Mucosa of descending colon (tissue), 3 donors: ENCODE measurements at places on chromosomes 11 and 22.

- no peak for DNase-seq
These were observed 14.7 kb downstream of the CADM1 start for GRCh38 chr11:115489466-115489865.

- DNase-seq = no peak
These were observed 431 bp downstream of the SLC37A2 start for GRCh38 chr11:125063429-125064043.

GRCh38 chr11:100757646-100758045, 70.6 kb downstream of the ARHGAP42 start:
- DNase-seq = no peak

- no peak for DNase-seq
These were observed 95.7 kb downstream of the CWC15 start for GRCh38 chr11:94877443-94878200.

DNA sequence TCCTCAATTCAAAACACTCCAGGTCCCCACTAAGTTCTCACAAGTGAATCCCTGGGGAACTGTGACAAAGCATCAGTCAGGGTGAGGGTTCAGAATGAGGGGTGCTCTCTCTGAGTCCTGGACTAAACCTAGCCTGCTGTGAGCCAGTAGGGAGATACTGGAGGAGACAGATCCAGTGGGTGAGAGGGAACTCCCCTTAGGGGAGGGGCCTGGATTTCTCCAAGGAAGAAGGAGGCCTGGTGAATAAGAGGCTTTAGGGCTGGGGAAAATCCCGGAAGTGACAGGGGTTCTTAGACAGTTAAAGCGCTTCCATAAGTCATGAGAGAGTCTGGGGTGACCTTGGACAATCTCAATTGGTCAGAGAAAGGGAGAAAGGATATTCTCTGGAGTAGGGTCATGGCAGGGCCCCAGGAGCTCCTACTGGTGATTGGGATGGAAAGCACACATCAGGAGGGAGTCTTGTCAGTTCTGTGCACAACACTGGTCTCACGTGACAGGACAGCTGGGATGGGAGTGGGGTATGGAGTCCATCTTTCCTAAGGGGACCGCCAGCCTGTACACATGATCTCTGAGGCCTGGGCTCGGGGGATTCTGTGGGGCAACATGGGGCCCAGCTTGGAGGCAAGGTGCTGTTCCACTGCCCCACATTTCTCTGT, 1.5 kb downstream of the TBC1D10A start:
- DNase-seq = no peak

GRCh38 chr22:46739094-46739870, 1.2 kb upstream of the CERK start:
- peak; percentile 80 for DNase-seq

GRCh38 chr11:78662811-78663210, 88.1 kb upstream of the NARS2 start:
- no peak for DNase-seq

DNA sequence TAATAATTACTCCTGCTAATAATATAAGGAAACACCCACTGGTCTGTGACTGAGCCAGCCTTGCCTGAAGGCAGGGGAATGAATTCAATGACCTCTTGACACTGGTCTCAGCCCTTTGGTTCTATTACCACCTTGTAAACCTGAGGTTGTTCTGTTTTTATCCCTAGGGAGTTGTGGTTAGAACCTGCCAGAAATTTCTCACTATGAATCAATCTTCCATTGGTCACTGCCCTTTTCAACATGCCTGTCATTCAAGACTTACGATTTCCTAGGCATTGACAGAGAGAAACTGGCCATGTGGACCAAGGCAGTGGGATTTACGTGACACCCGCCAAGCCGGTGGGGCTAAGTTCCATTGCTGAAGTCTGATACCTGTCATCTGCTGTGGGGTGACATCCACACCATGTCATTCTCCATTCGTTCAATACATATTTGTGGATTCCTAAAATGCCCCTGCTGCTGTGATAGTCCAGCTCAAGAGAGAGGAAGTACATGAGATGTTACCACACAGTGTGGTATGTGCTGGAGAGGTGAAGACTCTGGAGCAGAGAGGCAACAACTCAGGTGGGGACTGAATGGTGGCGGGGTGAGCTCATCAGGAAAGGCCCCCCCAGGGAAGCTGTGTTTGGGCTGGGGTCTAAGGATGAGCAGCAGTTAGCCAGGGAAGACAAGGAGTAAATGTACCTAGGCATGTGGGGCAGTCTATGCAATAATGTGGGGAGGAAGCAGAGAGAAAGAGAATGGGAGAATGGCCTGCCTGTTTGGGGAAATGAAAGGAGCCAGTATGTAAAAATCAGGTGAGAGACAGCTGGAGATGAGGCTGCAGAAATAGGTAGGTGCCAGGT, 15.2 kb upstream of the EHF start:
- DNase-seq = no peak

GRCh38 chr11:74822170-74822569, 73.5 kb downstream of the RNF169 start:
- DNase-seq = no peak

GRCh38 chr22:48719978-48720661, 1107.6 kb downstream of the BRD1 start:
- DNase-seq = no peak

- no peak for DNase-seq
These were observed 39.8 kb downstream of the RELT start for GRCh38 chr11:73415854-73416615.

DNA sequence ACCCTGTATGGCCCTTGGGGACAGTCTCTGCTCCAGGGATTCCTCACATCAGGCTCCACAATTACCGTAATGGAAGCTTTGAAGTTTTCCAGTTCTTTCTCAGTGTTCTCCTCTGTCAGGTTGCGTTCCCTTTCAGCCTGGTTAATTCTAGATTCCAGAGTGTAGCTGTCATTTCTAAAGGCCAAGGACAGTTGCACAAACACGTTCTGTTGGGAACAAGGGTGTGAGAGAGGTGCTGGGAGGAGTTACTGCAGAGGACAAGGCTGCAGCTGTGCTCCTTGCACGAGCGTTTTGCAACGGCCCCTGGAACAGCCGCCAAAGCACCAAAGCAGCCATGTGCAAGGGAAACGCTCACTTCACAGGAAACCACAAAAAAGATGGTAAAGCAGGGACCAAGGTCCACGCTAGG, 35.9 kb upstream of the LYVE1 start:
- no peak for DNase-seq

DNA sequence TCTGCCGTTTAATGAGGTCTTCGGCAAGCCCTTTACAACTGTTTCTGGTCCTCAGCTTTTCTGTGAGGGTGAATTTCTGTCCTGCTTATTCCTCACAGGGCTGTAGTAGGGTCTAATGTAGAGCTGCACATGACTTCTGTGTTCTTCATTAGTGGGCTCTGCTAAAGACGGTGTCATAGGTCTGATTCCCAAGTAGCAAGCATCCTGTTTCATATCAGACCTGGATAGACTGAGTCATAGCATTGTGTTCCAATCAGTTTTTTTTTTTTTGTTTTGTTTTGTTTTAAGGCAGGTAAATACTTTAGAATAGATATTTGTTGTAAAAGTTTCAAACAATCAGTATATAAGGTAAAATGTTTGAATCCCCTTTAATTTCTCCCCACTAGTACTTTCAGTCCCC, 35.4 kb downstream of the BIRC2 start:
- DNase-seq = no peak

- no peak for DNase-seq
These were observed 4.0 kb upstream of the PLAAT5 start for GRCh38 chr11:63494975-63495374.

DNA sequence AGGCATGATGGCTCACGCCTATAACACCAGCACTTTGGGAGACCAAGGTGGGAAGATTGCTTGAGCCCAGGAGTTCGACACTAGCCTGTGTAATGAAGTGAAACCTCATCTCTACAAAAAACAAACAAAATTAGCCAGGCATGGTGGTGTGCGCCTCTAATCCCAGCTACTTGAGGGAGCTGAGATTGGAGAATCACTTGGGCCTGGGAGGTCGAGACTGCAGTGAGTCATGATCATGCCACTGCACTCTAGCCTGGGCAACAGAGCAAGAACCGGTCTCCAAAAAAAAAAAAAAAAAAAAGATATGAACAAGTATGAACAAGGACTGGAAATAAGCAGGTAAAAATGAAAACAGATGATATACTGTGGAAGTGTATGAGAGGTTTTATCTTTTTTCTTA, 54.1 kb upstream of the SOX6 start:
- DNase-seq = no peak

DNA sequence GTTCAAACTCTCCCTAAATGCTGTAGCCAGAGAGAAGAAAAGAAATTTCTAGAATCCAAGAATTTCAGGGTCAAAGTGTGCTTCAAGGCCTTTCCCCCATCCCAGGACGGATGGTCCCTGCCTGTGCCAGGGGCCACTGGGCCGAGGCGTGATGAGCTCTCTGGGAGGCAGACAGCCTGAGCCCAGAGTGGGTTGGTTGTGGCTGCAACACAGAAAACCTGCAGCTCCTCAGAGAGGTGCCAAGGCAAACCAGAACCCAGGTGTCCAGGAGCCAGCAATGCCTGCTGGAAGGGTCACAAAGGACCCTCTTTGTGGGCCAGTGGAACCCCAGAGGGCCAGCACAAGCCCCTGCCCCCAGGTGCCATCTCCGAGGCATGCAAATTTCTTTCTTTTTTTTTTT, 2.6 kb upstream of the APOL6 start:
- no peak for DNase-seq

DNA sequence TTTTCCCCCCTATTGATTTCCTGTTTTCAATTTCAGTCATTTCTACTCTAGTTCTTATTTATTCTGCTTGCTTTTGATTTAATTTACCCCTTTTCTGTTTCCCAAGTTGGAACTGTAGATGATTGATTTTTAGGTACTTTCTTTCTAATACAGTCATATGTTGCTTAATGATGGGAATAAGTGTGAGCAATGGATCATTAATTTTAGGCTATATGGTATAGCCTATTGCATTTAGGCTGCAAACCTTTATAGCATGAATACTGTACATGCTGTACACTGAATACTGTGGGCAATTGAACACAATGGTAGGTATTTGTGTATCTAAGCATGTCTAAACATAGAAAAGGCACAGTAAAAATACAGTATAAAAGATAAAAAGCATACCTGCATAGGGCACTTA, 44.9 kb downstream of the DDX10 start:
- no peak for DNase-seq

- no peak for DNase-seq
These were observed 8.1 kb downstream of the POU2AF2 start for GRCh38 chr11:111253630-111254029.

- no peak for DNase-seq
These were observed 183.7 kb downstream of the BRD1 start for GRCh38 chr22:49643998-49644397.

GRCh38 chr22:19902245-19902715, 39.3 kb upstream of the COMT start:
- DNase-seq = no peak

DNA sequence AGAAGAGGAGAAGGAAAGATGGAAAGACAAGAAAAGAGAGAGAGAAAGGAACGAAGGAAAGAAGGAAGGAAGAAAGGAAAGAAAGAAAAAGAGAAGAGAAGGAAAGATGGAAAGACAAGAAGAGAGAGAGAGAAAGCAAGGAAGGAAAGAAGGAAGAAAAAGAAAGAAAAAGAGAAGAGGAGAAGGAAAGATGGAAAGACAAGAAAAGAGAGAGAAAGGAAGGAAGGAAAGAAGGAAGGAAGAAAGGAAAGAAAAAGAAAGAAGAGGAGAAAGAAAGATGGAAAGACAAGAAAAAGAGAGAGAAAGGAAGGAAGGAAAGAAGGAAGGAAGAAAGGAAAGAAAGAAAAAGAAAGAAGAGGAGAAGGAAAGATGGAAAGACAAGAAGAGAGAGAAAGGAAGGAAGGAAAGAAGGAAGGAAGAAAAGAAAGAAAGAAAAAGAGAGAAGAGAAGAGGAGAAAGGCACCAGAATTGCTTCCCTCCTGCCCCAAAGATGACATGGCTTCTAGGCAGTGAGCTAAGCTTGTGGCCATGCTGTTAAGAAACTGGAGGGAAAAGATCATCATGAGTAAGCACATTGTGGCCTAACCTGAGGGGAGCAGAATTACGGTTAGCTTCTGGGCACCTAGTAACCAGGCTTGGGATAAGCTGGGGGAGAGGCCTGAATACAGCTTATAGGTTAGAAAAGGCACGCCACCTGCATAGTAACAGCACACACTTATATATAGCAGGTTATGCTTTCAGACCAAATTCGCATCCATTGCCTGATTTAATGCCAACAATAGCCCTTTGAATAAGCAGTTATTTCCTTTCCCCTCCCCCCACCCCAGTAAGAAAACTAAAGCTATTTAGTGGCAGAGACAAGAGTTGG, 2.3 kb upstream of the ST3GAL4 start:
- no peak for DNase-seq

DNA sequence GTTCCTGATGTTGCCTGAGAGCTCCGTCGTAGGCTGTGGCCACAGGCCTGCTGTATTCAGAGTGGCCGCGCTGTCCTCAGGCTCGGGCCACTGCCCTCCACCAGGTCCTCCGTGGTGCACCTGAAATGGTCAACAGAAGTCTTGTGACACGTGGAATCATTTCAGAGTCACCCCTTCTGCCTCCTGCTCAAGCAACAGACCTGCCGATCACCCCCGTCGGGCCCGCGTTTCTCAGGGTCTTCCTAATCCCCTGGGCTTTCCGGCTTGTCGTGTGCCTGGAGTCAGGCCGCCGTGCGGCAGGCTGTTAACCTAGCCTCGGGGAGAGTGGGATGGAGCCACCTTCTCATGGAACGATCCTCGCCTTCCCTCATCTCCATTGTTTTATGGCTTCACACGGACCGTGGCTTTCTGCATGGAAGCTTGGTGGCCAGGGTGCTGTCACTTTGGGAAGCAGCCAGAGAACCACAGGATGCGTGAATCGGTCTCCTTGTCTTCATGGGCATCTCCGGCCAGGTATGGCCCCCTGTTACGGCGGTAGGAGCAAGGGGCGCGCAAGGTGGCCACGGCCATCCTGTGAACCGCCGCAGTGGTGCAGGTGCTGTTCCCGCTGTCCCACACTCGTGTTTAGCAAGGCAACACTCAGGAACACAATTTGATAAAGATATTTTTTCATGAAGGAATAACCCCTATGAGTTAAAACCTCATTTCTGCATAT, 24.1 kb downstream of the NADSYN1 start:
- no peak for DNase-seq

DNA sequence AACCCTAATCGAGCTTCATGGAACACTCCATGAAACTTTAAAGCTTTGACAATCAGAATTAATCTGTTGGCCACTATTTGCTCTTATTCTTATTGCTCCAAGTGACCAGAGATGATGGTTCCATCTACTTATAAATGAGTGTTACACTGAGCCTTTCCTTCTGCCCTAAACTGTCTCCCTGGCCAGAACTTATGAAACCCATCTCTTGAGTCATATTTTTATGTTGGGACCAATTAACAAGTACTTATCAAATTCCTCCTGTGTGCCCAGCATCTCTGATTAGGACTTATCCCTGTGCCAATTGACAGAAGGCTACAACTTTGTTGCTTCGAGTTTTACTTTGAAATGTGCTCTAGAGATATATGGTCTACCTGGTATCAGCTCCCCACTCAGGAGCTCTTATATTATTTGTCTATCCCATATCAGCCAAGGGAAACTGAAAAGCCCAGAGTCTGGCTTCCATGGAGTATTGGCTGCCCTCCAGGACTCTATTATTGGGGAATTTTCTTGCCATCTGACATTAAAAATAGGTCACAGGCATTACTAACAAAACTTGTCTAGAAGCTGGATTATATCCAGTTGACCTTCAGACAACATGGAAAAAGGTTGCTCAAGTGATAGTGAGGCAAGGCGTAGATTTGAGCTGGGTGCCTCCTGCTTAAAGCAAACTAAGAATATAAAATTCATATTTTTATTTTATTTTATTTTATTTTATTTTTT, 8.8 kb downstream of the KREMEN1 start:
- DNase-seq = no peak

GRCh38 chr22:36369922-36370791, 17.6 kb downstream of the MYH9 start:
- peak; percentile 77 for DNase-seq
